Islet precursor cell (in vitro differentiated cells): ENCODE measurements at places on chromosomes 6 and 20.

- no peak for DNase-seq
Observed at GRCh38 chr6:131775886-131776285, 31.9 kb upstream of the ENPP1 start.

GRCh38 chr6:134529921-134530320 lies 212.0 kb upstream of the SGK1 start:
- DNase-seq, result no peak

- no peak for DNase-seq
Observed at GRCh38 chr20:47926731-47927130, 141.4 kb upstream of the SULF2 start.

DNA sequence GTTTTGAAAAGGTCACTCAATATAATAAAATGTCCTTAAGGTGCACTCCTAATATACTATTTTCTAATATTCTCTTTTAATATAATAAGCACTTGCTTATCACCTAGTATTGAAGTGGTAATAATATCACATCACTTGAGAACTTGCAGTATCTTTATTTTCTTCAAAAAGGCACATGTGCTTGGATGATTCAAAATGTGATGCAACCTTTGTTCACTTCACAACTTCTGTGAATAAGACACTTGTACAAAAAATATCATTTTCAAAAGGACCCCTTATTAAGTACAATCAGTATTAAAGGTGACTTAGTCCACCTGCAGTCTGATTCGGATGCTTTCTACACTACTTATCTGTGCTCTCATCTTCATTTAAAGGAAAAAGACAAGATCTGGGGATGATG lies 3.4 kb downstream of the PRELID3B start:
- no peak for DNase-seq

DNA sequence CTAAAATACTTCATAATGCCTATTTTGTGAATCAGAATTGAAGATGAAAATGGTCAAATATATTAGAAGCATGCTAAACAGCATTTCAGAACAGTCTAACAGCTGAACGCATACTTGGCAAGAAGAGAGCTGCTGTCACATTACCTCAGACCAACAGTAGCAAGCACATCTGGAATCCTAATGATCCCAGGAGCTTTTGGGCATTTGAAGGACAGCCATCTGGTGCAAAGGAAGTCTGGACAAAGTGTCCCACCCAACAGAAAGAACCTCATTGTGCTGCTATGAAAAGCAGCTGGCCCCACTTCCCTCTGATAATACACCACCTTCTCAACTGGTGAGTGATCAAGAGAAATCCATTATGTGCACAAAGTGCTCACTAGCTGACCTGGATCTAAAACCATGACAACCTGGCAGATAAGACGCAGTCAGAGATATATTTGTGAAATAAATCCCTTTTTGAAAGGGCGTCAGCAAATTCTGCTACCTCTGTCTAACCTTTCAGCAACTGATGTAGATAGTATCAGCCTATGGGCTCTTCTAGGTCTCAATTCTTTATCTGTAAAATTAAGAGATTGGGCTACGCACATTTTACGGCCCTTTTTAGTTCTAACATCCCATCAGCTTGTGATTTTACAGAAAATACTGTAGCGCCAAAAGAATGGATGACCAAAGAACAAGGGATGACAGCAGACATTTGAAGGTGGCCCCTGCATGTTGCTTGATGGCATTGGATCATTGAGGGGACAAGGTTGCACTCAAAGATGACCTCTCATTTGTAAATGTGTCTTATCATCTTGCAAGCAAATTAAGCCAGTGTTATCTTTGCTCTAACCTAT lies 78.7 kb downstream of the SGK1 start:
- DNase-seq, result no peak

GRCh38 chr6:158037021-158037420 lies 55.4 kb downstream of the SYNJ2 start:
- DNase-seq, result no peak

- no peak for DNase-seq
Observed at GRCh38 chr6:1787894-1788293, 178.2 kb downstream of the FOXC1 start.

- DNase-seq, result no peak
Observed at GRCh38 chr6:143112084-143112768, 51.5 kb downstream of the AIG1 start.

- DNase-seq, result no peak
Observed at GRCh38 chr6:36280467-36280866, 10.6 kb downstream of the PNPLA1 start.
